Nephron progenitor cell (in vitro differentiated cells): ENCODE measurements at places on chromosomes 1 and 21.

GRCh38 chr21:46323710-46324389 is at the start of the genes C21orf58 and PCNT:
TSS of gene C21orf58 (minus strand) at chr21:46323870. CDS start at chr21:46322738, 1,132 bp downstream.
TSS of gene PCNT (plus strand) at chr21:46324156. CDS start at chr21:46324229, 73 bp downstream.
- peak; percentile 96 for DNase-seq

DNA sequence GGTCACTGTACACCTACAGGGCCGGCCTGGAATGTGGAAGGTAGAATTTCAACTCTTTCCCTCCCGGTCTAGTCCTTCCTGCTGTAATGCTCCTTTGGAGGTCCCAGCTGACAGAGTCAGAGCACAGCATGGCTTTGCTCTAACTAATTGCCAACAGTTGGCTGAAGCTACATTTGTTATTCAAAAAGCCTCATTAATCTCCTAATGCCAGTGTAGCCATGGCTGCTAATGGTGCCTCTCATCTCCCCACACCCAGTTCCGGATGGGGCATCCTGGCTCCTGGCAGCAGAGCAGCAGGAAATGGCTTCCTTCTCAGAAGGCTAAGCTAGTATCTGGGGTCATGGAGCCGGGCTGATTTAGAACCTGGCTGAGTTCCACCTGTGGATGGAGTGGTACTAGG is 18.7 kb upstream of the CAMK1G start:
- no peak for DNase-seq

DNA sequence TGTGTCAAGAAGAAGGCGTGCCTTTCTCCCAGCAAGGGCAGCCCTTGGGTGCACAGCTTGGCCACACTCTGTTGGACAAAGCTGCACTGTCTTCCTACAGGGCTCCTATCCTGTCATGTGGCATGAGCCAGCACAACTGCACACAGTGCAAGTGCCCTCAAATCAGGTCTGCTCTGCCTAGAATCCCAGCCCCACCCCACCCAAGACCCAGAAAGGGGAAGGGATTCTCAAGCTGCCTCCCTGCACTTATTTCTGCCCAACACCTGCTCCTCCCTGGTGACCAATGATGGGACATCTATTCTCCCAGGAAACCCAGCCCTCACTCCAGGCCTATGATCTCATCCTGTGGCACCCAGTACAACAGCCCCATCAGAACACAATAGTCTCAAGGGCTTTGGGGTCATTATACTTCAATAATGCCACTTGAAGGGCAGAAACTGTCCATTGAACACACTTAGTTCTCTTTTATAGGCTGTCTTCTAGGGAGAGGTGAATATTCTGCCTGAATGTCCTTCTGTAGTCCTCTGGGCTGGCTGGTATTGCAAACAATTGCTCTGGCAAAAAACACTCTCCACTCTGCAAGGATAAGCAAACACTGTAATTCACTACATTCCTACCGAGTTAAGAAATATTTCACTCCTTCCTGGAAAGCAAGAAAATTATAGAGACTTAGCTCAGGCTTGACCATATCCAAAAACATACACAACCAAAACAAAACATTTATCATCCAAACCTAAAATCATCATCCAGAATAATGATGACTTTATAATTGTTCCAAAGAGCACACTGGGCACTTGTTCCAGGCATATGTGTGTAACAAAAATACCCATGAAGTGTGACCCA is 43.1 kb upstream of the IGSF3 start:
- no peak for DNase-seq

GRCh38 chr1:10662824-10663677 is 133.4 kb downstream of the CASZ1 start:
- no peak for DNase-seq

- no peak for DNase-seq
Observed at GRCh38 chr1:11878891-11879190, 20.1 kb upstream of the NPPB start.

GRCh38 chr1:54326543-54327385 is 79.4 kb downstream of the SSBP3 start:
- DNase-seq: no peak

- DNase-seq: no peak
Observed at GRCh38 chr1:162681122-162681436, 48.8 kb downstream of the DDR2 start.

GRCh38 chr1:94514095-94514727 is 27.3 kb downstream of the F3 start:
- DNase-seq: peak; percentile 43

DNA sequence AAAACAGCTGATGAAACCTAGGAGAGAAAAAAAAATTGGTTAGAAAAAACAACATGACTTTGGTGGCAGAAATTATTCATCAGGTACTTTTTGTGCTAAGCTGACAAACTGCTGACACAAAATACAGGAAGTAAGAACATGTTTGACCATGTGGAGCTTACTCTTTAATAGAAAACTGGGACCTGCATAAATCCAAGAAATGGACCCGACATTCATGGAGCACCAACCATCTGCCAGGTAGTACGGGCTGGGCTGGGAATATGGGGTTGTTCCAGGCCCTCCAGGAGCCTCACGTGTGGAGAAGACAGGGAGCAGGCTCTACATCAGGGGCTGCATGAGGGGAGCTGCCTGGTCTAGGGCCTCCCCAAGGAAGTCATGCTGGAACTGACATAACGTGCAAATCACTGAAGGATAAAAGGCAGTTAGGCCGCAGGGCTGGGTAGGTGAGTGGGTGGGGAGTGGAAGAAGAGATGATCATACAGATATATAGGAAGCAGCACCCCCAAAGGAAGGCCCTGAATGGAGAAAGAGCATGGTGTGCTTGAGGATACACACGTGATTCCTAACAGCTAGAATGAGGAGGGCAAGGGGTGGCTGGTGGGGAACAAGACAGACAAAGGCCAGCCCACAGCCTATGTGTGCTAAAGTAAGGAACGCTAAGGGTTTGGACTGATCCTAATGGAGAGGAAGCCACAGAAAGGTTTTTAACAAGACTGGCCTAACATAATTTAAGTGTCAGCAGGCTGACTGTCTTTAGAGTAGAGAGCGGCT is 26.1 kb downstream of the CD58 start:
- no peak for DNase-seq

DNA sequence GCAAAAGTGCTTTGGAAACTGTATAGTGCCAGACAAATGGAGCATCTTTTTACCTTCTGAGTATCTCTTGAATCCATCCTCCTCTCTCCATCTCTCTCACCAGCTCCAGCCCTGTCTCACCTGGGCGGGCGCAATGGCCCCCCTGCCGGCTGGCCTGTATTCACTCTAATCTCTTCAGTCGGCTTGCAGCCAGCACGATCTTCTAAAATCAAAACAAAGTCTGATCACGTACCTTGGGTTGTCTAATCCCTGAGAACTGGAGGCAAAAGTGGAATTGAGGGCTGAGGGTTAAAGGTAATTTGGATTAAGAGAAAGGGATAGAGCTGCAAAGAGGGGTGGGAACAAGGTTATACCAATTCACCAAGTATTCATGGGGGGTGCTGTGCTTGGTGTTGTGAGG is 46.0 kb upstream of the LRRN2 start:
- no peak for DNase-seq

GRCh38 chr1:198798923-198799386 is 160.1 kb downstream of the PTPRC start:
- no peak for DNase-seq

DNA sequence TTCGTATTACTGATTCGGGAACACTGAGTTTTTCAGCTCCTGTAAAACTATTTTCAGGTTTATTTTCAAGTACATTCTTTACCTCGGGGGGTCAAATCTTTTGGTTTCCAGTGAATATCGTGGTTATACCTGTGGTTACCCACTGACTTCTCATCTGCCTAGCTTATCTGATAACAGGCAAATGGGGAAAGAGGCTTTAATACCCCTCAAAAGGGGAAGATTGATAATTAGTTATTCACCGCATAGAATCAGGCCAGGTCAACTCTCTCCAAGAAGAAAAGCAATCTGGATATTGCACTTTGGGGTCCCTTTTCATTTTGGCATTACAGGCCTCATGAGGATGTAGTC is 23.0 kb downstream of the RUNX1 start:
- no peak for DNase-seq

DNA sequence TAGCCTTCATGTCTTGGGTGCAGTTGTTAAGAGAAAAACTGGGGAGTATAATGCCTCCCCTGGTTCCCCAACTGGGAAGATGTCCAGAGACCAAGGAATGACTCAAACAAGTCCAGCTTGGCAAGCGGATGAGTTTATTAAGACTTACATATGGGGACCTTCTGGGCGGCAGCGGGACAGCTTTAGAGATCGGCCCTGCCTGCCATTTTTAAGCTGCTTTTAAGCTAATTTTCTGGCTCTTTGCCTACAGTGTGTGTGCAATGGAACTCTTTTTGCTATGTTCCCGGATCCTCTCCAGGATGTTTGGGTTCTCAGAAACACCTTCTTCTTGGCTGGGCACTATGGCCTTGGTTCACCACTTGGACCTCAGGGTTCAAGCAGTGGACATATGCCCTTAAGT is 99.5 kb downstream of the RYR2 start:
- no peak for DNase-seq

DNA sequence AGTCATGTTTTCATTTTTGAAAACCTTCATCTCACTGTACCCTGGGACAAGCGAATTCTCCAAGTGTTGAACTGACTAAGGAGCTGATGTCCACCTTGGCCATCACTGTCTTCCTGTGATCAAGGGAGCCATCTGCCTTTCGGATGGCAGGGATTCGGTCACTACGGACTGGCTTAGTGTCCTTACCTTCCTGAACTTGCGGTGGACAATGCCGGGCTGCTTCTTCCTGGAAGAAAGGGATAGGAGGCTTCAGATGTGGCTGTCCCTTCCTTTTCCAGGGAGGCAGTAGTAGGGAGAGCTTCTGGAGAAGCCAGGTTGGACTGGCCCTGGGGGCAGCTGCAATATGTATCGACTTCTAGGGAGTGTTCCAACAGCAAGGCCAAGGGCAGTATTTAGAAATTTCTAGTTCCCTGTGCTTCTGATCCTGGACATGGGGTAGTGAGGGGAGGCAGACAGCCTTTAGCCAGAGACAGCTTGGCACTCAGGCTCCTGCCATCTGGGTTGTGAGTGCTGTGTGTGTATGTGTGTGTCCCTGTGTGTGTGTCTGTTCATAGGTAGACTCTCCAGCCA is 114.6 kb downstream of the IER5 start:
- DNase-seq: no peak

GRCh38 chr1:54401799-54402198 is 4.4 kb downstream of the SSBP3 start:
- DNase-seq: no peak

- no peak for DNase-seq
Observed at GRCh38 chr1:11500881-11501280, 21.9 kb downstream of the DISP3 start.

DNA sequence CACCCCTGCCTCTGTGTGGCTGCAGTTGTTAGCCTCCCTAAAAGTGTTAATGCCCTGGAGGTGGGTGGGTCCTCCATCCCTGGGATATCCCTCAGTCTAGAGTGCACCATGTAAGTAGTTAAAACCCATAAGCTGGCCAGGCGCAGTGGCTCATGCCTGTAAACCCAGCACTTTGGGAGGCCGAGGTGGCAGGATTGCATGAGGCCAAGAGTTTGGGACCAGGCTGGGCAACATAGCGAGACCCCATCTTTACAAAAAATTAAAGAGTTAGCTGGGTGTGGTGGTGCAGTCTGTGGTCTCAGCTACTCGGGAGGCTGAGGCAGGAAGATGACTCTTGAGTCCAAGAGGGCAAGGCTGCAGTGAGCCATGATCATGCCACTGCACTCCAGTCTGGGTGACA is 10.3 kb downstream of the MYOC start:
- DNase-seq: no peak

DNA sequence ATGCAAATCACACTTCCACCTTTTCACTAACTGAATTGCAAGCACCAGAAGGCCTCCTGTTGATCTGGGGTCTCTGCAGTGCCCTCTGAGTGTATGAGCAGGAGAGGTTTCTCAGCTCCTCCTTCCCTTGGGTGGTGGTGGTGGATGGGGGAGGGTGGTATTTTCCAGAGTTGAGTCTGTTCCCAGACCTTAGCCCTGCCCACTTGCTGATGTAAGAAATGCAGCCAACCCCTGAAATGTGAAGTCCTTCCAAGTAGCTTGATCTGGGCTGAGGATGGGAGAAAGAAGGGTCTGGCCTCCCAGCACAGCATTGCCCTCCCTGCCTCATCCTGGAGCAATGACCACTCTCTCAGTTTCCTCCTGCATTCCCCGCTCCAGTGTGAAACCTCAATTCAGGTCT is 6.3 kb upstream of the FOXD2 start:
- DNase-seq: no peak

DNA sequence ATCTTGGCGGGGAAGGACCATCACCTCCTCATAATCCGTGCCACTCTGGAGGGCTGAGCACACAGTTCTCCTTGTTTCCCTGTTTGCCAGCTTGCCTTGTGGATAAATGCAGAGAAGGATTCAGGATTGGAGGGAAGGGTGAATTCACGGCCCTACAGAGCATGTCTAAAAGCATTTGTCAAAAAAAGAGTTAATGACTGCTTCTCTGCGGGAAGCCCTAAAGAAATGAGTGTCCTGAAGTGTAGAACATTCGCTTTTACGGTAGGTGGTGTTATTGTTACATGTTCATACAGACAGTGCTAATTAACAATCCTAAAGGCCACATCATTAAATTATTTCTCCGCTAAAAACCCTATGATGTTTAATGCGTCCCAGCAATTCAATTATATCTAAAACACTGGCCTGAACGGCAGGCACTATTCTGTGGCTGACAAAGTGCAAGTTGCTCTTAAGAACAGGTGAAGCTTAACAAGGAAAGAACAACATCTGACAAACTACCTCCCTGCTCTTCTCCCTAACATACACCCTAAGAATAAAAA is 112.3 kb upstream of the NFIA start:
- no peak for DNase-seq

- no peak for DNase-seq
Observed at GRCh38 chr1:60842304-60842703, 240.1 kb upstream of the NFIA start.

DNA sequence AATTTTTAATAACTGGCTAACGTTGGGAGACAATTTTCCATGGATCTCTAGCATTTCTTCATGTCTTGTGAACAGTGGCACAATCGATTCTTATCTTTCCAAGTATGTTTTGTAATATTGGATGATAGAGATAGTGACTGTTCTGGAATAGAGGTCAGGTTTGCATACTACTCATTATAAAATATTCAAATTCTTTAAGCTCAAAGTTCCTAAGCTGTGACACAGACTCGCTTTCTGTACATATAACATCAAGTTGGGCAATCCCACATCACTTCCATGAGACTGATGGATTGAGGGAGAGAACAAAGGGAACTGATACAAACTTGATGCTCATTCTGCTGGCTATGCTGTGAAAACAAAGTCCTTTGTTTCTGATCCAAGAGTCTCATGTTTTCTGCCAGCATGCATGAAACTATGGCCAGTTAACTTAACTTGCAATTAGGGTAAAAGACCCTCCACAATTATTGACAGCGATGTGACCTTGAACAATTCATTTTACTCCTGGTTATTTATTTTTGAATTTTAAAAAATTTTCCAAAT is 392.4 kb downstream of the TTLL7 start:
- DNase-seq: no peak

DNA sequence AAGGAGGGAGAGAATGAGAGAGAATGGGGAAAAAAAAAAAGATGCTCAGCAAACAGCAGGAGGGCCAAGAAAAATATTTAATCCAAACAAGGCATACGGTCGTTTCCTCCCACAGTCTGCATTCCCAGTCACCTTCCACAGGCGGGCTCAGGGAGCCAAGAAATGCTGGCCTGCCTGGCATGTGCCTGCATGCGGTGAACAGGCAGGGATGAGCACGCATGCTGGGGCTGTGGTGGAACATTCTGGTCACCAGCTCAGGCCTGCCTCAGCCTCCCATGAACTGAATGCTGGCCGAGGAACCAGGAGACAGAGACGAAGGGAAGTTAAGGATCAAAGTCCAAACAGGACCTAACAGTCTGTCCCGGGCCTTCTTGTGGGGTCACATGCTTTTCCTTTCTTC is 335.3 kb downstream of the ASTN1 start:
- no peak for DNase-seq

GRCh38 chr1:239792157-239792556 is 299.5 kb upstream of the FMN2 start:
- DNase-seq: no peak
